ENCODE measurements at places on chromosomes 7 and 10.
A peak's percentile ranks its signal among the peaks of the same experiment; 100 is the strongest.

DNA sequence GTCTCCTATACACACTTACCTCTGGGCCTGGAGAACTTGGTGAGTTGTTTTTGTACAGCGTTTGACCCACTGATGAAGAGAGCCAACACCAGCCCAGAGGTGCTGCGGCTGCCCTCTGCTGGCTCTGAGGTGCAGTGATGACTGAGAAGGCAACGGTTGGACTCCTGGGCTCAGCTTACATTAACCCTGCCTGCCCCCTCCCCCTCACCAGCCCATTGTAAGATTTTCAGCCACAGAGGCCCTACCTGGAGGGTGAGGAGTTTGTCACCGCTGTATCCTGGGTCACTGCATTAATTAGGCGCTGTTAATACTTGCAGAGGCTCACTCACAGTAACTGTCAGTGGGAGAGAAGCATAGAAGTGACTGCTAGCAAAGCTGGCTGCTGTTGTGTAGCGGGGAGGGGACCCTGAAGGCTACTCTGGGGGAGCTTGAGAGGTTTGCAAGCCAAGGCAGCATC is 19.0 kb upstream of the ANKRD2 start:
- no peak for DNase-seq

- DNase-seq: no peak
Measured at GRCh38 chr10:25501912-25502311, 327.1 kb downstream of the GPR158 start.

DNA sequence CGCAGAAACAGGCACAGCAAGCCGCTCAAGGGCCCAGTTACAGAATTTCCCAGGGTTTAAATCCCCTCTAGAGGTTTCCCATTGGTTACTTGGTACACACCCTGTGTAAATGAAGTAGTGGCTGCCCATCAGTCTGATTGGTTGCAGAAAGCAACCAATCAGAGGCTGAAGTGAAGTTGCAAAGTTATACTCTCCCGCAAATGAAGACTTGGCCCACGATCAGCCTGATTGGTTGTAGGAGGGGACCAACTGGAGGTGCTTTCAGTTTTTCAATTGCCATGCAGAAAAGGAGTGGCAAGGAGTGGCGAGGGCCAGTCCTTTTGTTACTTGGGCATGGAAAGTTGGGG is 909.2 kb upstream of the AUTS2 start:
- no peak for DNase-seq

DNA sequence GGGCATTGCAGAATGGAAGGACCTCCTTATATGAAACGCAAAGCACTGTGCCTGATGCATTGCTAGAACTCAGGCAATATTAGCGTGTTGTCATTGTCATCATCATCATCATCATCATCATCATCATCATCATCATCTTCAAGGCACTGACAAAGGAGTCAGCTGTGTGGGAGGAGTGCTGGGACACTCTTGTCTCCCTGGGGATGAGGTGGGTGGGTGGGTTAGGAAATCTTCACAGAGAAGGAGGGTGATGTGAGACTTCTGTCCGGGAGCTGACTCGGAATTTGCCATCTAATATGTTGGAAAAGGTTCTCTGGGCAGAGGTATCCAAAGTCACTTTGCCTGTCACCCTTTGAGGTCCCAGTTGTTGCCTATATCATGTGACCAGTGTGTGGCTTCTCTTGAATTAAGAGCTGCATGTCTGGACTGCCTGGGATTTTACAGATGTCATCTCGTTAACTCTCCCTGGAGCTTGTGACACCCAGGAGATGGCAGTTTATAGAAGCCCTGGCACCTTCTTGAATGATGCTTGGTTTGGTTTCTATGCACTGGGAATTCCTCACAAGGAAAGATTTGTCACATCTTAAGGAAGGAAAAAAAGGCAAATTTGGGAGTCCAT is 7.1 kb downstream of the HTRA1 start:
- DNase-seq: no peak

- DNase-seq: no peak
Measured at GRCh38 chr7:3338161-3338560, 37.1 kb downstream of the SDK1 start.

- DNase-seq: no peak
Measured at GRCh38 chr7:128705891-128706333, 33.2 kb upstream of the CALU start.

DNA sequence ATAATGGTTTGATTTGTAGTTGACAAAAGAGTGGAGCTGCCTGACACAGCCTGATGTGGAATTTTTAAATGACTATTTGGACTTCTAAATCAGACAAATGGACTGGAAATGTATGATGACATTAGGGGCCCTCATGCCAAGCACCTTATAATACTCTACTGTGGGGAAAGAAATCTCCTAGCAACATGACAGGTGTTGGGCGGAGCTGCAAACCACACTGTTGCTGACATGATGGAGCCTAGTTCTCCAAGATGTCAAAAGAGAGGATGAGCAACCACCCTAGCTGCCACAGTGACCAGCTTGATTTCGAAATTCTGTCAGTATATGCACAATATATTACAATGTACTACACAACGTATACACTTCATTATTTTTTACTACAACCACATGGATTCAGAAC is 65.8 kb downstream of the RHOBTB1 start:
- DNase-seq: no peak

DNA sequence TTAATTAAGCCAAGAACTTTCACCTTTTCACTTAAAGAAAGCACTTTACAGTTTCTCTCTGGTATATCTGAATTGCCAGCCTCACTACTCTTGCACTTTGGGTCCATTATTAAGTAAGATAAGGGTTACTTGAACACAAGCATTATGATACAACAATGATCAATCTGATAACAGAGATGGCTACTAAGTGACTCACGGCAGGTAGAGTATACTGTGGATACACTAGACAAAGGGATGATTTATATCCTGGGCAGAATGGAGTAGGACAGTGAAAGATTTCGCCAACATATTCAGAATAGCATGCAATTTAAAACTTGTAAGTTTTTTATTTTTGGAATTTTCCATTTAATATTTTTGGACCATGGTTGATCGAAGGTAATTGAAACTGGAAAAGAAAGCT is 34.3 kb upstream of the ITGB8 start:
- DNase-seq: peak; percentile 34

- no peak for DNase-seq
Measured at GRCh38 chr10:130956251-130956650, 355.3 kb downstream of the TCERG1L start.

DNA sequence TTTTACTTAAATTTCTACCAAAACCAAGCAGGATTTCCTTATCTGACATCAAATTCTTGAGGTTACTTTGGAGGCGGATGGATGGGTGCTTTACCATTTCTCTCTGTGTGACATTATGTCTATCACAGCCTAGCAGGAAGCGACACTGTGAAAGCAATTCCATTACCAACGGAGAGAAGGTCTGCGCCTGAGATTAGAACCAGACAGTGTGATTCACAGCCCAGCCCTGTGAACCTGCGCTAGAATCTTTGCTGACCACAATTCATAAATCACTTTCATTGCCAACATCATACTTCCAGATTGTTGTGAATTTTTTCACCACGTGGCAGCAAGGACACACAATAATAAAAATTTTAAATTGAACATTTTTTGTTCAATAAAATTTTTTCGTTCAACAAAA is 126.5 kb downstream of the CUBN start:
- DNase-seq: peak; percentile 50

- DNase-seq: no peak
Measured at GRCh38 chr10:26488344-26488743, 50.2 kb downstream of the APBB1IP start.

GRCh38 chr10:97640868-97641811 is 669 bp downstream of the PI4K2A start:
- no peak for DNase-seq

- no peak for DNase-seq
Measured at GRCh38 chr10:20852303-20852702, 44.8 kb downstream of the NEBL start.

- no peak for DNase-seq
Measured at GRCh38 chr7:30448461-30449189, 30.0 kb downstream of the NOD1 start.

DNA sequence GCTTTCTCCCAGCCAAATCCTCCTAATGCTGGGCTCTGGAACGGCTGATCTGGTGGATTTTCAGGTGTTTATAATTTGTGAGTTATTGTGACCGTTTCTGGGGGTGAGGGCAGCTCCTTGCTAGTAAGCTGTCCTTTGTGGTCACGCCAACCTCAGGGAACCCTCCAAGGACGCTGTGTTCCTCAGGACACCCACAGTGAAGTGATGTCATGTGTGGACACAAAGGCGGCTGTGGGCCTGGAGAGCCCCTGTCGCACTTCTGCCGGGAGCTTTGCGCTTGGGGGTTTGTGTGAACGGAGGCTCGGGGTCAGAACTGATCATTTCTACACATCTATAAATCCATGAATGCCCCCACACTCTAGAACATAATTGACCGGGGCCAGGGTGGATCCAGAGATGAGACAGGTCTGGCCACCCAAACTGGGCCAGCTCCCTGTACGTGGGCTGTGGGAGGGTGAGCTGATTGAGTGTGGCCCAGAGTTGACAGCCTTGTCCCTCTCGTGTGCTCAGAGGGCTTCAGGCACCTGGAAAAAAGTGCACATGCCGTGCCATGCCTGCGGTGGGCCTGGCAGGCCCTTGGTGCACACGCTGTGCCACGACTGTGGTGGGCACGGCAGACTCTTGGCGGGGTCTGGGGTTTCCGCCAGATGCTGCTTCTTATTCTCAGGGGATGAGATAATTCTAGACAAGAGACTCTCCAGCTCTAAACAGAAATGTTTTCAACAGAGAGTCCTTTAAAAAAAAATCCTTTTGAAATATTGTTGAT is 130.2 kb downstream of the VIPR2 start:
- DNase-seq: no peak

DNA sequence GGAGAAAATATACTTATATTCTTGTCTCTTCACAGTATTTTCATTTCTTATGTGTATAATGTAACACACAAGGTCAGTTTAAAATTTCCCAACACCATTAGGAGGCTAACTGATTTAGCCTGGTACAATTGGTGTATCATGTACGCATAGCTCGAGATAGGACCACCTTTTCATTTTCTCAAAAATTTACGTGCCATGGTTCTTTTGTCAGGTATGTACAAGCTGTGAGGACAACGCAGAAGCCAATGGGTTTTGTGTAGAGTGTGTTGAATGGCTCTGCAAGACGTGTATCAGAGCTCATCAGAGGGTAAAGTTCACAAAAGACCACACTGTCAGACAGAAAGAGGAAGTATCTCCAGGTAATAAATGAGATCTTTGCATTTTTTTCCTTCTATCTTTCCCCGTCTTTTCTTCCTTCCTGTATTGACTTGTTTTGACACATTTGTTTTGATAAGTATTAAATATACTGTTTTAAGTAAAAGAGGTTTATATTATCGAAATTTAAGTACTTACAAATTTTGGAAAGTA is 55.0 kb downstream of the TRIM24 start:
- no peak for DNase-seq

GRCh38 chr7:12757443-12757842 is 70.0 kb downstream of the ARL4A start:
- DNase-seq: no peak

GRCh38 chr7:30975256-30975899 is 11.6 kb downstream of the GHRHR start:
- no peak for DNase-seq
